ENCODE measurements at places on chromosomes 7 and 10.

GRCh38 chr10:130038611-130039109 lies 72.0 kb downstream of the C10orf143 start:
- DNase-seq = no peak

GRCh38 chr7:142057101-142057500 lies 54.4 kb upstream of the MGAM2 start:
- DNase-seq = no peak

GRCh38 chr7:100090527-100091410 lies 2.0 kb downstream of the COPS6 start:
- DNase-seq = no peak

DNA sequence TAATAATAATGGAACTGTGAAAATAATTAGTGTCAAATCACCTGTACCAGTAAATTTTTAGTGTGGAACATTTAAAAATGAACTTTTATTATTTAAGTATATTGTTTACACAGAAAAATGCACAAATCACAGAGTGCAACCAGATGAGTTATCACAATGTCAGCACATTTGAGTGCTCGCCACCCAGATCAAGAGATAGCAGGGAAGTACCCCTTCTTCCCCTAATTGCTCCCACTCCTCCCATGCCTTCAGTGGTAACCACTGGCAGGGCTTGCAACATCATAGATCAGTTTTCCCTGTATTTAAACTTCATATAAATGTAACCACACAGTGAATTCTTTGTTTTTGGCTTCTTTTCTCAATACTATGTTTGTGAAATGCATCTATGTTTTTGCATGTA lies 7.8 kb upstream of the GPR141 start:
- no peak for DNase-seq

DNA sequence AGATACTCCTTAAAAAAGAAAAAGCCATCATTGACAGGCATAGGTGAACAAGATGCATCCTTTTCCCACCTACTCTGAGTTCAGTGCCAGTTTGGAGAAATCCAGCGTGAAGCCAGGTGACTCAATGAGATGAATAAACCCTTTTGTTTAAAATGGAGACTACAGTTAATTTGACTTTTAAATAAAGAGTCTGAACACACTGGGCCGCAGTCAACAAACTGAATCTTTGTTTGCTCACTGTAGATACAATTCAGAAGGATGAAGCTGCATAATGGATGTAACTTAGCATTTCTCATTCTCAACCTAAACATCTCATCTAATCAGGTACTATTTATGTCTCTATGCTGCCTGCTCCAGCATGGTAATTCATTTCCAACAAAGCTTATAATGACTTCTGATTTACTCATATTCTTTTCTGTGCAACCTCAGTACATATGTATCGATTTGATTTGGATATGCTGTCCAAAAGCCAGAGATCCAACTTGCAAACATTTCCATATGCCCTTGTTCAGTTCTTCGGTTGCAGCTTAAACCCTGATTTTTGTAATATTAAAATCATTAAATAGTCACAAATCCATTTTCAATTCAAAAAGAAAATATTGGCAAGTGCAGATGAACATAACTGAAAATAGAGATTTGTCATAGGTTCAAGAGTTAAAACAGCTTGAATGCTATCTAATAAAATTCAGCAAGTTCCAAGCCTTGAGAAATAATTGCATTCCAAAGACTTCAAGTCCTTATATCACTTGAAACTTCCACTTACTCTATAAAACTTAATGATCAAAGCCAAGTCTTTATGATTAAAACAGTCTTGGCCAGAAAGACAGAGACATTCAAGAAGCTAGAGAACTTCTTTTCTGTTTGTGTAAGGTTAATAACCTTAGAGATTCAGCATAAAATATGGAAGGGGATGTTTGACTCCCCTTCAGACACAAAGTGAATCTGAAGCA lies 67.8 kb downstream of the CPVL start:
- DNase-seq = no peak

DNA sequence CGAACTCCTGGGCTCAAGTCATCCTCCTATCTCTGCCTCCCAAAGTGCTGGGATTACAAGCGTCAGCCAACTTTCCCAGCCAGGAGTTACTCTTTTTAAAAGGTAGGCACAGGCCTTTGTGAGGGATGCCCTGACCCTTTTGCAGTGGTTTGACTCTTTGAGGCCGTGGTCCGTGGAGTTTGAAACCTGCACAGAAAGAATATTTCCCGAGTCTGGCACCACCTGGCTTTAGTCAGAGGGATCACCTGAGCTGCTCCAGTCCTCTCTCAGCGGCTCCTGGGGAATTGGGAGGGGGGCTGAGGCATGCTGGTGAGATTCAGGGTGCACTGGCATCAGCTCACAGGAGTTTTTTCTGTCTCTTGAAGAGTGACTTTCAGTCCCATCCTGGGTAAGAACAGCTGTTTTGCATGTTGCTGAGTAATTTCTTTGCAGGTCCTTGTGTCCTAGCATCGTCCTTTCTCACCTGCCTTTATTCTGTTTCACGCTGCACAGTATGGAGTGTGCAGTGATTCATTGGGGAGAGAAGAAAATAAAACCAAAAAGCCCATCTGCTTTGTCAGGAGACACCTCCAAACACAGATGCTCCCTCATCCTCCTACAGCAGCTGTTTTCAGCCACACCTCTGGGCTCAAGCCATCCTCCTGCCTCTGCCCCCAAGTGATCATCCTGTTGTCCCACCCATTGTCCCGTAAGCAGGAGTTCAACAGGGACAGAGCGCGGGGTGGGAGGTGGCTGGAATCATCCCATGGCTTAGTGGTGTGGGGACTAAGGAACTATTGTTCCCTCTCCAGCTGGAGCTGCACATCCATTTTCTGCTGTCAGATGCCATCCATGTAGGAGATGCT lies 284.7 kb downstream of the CAMK1D start:
- DNase-seq = no peak

DNA sequence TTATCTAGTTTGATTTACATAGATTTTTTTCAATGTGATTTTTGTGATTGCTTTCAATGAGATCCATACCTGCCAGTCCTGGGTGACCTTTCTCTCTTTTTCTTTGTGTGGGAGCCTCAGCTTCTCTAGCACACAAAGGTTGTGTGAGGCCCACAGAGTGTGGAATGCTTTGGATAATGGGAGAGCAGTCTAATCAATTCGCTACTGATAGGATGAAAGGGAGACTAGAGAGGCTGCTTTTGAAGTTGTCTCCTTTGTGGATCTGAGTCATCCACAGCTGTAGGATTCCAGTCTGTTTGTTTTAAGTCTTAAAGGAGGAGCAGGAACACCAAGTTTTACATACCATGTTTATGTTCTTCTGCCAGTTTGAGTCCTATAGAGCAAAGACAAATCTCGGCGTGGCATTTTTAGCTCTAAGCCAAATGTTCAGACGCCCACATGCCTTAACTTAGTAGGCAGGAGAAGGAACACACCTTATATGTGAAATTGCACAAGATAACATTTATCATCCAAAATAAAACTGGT lies 330.0 kb downstream of the ARL4A start:
- DNase-seq = no peak

- no peak for DNase-seq
Observed at GRCh38 chr10:95181726-95182125, 12.3 kb upstream of the ACSM6 start.

GRCh38 chr10:61753453-61753852 lies 90.7 kb downstream of the CABCOCO1 start:
- no peak for DNase-seq

GRCh38 chr7:155598810-155599210 lies 45.7 kb upstream of the RBM33 start:
- peak; percentile 92 for DNase-seq

- no peak for DNase-seq
Observed at GRCh38 chr7:51235593-51236313, 80.9 kb downstream of the COBL start.

DNA sequence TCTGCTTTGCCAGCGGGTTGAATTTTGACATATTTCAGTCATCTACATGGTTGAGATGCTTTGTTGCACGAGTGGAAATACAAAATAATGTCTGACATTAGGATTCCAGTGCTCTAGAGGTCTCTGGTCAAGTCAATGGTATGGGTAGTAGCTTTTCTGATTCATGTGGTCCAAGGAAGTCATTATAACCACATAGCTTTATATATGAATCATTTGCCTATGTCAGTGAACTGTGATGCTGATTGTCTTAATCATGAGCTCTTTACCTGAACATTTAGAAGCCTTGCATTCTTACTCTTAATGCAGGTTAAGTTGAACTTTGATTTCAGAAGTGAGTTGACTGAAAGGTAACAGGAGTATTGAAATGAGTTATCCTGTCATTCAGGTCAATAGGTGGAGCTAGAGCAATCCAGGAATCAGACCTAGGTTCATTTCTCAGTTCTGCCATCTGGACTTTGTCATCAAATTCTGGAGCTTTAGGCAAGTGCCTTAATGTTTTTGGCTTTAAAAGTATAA lies 3.3 kb downstream of the MAPK8 start:
- no peak for DNase-seq

- DNase-seq = no peak
Observed at GRCh38 chr10:92787557-92788152, 60.7 kb upstream of the EXOC6 start.

GRCh38 chr7:47573758-47574481 lies 8.0 kb downstream of the TNS3 start:
- no peak for DNase-seq

- DNase-seq = no peak
Observed at GRCh38 chr7:94778711-94779459, 123.0 kb upstream of the SGCE start.

GRCh38 chr7:36182854-36183604 lies 30.0 kb downstream of the EEPD1 start:
- DNase-seq = no peak

GRCh38 chr10:79463578-79464496 lies 18.4 kb upstream of the ZCCHC24 start:
- DNase-seq = no peak

DNA sequence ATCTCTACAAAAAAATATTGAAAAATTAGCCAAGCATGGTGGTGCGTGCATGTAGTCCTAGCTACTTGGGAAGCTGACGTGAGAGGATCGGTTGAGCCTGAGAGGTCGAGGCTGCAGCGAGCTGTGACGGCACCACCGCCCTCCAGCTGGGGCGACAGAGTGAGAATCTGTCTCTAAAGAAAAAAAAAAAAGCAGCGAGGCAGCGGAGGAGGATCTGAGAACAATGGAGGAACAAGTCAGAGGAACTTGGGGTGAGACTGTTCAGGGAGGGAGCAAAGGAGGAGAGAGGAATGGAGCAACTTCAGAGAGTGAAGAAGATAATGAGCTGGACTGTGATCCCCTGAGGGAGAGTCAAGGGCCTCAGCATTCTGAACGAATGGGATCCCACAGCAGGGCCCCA lies 85.4 kb downstream of the MKX start:
- no peak for DNase-seq

DNA sequence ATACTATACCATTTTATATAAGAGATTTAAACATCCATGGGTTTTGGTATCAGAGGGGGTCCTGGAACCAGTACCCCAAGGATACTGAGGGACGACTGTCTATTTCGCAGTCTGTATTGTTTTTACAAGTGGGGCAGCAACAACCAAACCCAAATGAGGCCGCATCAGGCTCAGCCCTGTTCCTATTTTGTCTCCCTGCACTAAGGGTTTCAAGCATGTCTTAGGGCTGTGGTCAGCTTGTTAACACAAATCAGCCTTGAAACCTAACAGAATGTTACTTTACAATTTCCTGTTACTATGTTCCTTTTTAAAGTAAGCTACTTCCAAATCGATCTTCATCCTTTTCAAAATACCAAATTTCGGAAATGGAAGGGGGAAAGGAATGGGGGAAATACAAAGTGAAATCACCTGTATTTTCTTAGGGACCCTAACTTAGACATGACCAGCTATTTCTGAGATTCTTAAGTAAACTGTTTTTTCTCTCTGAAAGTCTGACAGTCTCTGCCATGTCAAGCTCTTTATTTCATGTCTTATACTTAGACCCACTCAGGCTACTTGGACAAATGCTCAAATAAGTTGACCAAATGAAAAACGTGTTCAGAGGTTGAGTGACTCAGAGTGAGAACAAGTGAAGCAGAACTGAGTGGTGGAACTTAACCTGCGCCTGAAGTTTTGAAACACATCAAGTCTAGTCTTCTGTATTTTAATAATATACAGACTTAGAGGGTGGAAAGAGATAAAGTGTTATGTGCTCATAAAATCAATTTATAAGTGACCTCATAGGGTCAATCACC lies 75.8 kb downstream of the C1GALT1 start:
- DNase-seq = no peak

- DNase-seq = no peak
Observed at GRCh38 chr7:106623853-106624252, 37.1 kb downstream of the CCDC71L start.

GRCh38 chr10:24561453-24561852 lies 162.2 kb downstream of the ARHGAP21 start:
- no peak for DNase-seq

DNA sequence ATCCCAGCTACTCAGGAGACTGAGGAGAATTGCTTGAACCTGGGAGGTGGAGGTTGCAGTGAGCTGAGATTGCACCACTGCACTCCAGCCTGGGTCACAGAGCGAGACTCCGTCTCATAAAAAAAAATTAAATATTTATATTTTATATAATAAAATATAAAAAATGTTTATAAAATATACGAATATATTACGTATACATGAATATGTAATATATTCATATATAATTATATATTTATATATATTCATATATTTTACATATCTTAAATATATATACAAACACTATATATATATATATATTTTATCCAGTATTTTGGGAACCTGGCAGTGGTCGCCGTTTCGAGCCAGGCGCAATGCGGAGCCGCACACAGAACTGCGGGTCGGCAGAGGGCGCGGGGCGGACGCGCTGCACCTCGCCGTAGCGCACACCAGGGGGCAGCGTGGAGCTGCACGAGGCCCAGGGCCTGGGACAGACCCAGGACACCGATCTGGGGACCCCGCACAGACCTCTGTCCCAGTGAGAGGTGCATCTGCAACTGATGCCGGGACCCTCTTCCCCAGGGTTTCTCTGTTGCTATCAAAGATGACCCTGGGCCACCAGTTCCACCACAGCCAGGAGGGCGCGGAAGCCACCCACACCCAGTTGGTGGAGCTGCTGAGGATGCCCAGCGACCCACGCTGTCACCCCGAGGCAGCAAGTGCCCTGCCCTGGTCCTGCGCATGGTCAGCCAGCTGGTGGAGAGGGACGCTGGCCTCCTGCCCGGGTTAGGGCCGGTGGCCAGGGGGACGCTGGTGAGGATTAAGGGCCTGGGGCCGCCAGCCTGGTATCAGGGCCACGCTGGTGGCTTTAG lies 22.7 kb downstream of the AP5Z1 start:
- DNase-seq = peak; percentile 81

DNA sequence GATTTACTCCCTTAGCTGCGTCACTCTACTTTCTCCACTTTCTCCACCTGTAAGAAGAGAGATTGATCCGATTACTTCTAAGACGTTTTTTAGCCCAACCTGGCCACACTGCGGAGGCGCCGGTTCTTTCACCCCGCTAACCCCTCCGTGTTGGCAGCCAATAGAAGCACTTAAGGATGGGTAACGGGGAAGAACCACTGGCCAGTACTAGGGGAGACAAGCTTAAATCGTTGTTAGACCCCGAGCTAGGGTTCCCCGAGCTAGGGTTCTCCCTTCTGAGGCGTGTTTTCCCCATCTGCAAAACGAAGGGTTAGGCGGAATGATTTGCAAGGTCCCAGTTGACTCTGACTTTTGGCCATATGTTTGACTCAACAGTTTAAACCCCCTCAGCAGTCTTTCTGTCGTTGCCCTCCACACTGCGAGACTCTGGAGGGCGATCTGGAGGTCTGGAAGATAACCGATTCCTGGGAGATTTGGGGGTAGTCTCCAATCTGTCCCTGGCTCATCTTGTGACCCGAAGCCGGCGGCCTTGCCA lies 644 bp downstream of the UMAD1 start:
- DNase-seq = no peak
